Keratinocyte (primary cell): ENCODE measurements at places on chromosomes 3 and 15.
A peak's percentile ranks its signal among the peaks of the same experiment; 100 is the strongest.

- DNase-seq = peak; percentile 44
- H3K27ac ChIP-seq = no peak overlapping the region
- H3K27me3 ChIP-seq = peaks cover 15% of the 10 kb centered on the region
These were observed 41.9 kb downstream of the NOX5 start for GRCh38 chr15:69056365-69056764.

GRCh38 chr15:101091080-101092017, 160.5 kb downstream of the CHSY1 start:
- no peak overlapping the region for H3K27ac ChIP-seq
- DNase-seq = no peak

GRCh38 chr3:117306299-117306698, 596.7 kb downstream of the TUSC7 start:
- H3K27ac ChIP-seq = no peak overlapping the region
- no peaks in the 10 kb centered on the region for H3K27me3 ChIP-seq
- H3K4me3 ChIP-seq = no peak overlapping the region
- DNase-seq = no peak

DNA sequence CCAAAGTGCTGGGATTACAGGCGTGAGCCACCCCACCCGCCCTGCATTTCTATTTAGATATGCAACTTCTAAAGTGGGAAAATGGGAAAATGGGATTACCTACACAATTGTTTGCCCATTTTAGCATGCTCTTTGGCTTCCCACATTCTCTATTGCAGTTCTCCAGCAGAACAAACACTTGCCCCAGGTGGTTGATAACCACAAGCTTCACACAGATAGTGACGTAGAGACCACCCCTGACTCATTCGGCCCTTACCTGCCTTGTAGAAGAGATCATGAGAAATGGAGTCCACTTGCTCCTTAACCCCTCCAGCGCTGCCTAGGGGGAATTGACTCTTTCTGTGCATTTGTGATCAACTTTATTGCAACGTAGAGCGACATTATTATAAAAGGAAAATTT, 83.2 kb upstream of the RAP2B start:
- no peak for DNase-seq
- H3K27ac ChIP-seq = no peak overlapping the region

DNA sequence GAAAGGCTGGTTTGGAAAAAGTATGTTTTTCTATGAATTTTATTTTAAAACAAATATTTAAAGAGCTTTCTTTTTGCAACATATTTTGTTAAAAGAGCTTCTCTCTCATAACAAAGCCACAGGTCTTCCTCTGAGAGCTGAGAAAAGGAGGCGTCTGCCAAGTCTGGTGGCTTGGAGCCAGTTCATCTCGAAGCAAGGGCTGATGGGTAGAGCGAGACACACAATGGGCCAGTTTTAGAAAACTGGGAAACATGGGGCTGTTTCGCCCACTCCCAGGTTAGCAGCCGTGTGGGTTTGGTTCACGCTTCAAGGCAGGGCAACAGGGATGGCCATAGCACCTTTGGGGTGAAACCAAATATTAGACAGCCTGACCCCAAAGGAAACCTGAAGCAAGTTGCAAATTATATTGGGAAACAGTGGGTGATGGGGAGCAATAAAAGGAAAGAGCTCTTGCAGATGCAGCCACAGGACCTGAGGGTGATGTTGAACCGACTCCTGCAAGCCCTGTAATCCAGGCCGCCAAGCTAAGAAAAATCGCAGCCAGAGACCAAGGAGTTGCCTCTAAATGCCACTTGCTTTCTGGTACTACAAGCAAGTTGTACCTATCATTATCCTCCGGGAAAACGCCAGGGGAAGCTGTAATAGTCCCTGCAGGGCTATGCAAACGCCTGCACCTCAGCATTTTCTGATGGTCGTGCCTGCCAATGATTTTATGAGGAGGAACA, 88.4 kb upstream of the GALNT15 start:
- H3K27me3 ChIP-seq = no peaks in the 10 kb centered on the region
- DNase-seq = no peak
- H3K4me3 ChIP-seq = no peak overlapping the region
- peaks cover 23% of the 10 kb centered on the region for H3K4me1 ChIP-seq

DNA sequence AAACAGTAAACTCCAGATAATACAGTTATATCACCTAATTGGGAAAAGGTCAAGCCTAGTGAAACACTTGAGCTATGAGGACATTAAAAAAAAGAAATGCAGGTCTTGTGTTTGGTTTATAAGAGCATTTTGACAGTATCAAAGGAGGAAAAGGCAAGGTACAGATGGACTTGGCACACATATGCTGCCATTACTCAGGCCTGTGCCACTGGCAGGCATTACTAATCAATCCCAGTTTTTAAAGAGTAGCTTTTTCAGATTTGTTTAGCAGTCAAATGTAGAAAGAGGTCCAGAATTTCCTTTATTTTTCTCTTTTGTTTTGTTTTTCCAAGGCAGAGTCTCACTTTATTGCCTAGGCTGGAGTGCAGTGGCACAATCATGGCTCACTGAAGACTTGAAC, 38.9 kb downstream of the MDFIC2 start:
- no peaks in the 10 kb centered on the region for H3K4me1 ChIP-seq
- no peak overlapping the region for H3K27ac ChIP-seq
- H3K36me3 ChIP-seq = no peaks in the 10 kb centered on the region
- DNase-seq = no peak
- no peak overlapping the region for H3K4me3 ChIP-seq

GRCh38 chr15:85116925-85117646, 135.4 kb downstream of the PDE8A start:
- H3K27ac ChIP-seq = no peak overlapping the region
- no peak overlapping the region for H3K4me3 ChIP-seq
- peaks cover 4% of the 10 kb centered on the region for H3K4me1 ChIP-seq
- no peak for DNase-seq
- H3K27me3 ChIP-seq = no peaks in the 10 kb centered on the region
- no peaks in the 10 kb centered on the region for H3K36me3 ChIP-seq

DNA sequence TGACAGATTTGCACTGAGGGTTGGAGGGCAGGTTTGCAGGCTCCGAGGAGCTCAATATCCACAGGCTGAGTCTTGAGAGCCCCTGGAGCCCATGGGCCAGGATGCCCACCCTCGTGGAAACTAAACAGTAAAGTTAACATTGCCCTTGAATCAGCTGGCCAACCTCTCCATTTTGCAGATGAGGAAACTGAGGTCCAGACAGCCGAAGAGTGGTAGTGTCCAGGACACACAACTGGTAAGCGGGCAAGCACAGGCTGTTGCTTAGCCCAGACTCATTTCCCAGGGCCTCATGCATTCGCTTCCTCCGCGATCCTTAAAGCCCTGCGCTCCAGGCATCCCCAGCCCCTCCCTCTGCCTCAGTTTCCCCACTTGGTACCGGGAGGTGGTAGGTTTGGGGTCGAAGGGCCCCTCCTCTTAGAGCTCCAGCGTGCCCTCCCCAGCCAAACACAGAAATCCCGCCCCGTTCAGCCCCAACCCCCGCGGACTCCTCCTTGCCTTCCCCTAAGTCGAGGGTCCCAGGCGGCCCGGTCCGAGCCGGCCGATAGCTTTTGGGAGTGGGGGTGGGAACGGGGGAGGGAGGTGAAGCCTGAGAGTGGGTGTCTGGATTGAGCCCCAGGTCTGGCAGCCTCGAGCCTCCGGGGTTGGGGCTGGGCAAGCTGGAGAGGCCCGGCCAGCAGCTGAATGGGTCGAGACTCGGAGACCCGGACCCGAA, 3.5 kb downstream of the PTH1R start:
- peaks cover 59% of the 10 kb centered on the region for H3K27me3 ChIP-seq
- no peaks in the 10 kb centered on the region for H3K4me1 ChIP-seq
- H3K36me3 ChIP-seq = no peaks in the 10 kb centered on the region
- DNase-seq = no peak
- H3K4me3 ChIP-seq = no peak overlapping the region

DNA sequence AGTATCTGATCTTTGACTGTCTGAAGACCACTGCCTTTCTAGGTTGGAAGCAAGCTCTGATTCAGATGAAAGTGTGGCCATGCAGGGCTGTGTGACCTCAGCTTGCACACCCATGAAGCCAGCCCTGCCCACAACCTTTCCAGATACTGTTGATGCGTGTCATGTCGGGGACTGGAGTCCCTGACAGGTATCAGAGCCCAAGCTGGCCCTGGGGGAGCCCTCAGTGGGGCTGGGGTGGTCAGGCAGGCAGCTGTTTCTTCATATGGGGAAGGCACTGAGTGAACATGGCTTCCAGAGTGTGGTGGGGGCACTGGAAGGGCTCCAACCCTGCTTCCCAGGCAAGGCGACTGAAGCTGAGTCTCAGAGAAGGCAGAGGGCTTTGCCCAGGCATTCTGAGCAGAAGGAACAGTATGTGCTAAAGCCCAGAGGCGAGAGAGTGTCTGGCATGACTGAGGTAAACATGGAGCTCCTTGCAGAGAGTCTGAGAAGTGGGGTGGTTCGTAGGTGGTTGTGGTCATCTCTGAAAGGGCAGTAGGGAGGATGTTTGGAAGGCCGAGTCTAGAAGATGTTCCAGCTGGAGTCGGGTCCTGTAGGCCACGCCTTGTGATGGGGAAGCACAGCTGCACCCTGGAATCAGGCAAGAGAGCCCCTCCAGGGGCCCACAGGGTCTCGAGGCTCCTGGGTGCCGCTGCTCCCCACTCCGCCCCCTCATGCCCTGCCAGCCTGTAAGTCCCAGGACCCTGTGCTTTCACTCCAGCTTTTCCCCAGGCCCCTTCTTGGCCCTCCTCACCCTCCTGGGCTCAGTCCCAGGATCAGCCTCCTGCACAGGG, 122.2 kb downstream of the EEFSEC start:
- peaks cover 5% of the 10 kb centered on the region for H3K4me1 ChIP-seq
- no peak overlapping the region for H3K27ac ChIP-seq
- no peaks in the 10 kb centered on the region for H3K36me3 ChIP-seq
- H3K4me3 ChIP-seq = no peak overlapping the region

DNA sequence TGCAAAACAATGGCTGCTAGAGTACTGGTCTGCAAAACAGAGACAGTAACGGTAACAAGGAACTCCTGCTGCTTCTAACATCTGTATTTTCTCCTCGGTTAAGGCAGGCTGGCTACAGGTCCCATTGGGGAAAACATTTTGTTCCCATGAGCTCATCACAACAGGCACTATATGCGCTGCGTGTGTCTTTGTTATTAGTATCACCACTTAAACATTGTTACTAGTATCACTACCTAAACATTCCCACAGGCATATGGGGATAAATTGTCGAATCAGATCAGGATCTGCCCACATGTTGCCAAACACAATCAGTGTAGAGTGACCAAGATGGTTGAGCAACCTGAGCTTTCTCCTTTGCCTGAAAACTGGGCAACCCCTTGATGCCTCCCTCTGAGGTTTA, 77.2 kb downstream of the TOP2B start:
- no peak for DNase-seq
- H3K27ac ChIP-seq = no peak overlapping the region
- H3K4me3 ChIP-seq = no peak overlapping the region
- no peaks in the 10 kb centered on the region for H3K27me3 ChIP-seq

DNA sequence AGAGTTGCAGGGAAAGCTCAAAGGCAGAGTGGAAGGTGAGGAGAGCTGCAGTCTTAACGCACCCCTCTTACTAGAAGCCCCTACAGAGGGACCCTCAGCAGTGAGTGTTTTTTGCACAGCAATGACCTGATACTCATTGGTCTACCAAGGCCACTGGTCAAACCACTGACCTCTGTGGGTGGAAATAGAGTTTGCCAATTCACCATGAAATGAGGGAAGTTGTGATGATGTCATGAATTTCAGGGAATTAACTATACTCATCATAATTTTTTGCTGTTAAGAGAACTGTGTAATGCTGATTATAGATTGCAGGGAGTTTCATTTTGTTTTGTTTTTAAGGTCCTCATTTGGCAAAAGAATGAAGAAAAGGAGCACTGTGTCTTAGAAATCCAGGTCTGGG, 101.7 kb upstream of the SMAD3 start:
- no peaks in the 10 kb centered on the region for H3K36me3 ChIP-seq
- H3K27ac ChIP-seq = no peak overlapping the region
- no peaks in the 10 kb centered on the region for H3K4me1 ChIP-seq
- no peak for DNase-seq
- no peak overlapping the region for H3K4me3 ChIP-seq

DNA sequence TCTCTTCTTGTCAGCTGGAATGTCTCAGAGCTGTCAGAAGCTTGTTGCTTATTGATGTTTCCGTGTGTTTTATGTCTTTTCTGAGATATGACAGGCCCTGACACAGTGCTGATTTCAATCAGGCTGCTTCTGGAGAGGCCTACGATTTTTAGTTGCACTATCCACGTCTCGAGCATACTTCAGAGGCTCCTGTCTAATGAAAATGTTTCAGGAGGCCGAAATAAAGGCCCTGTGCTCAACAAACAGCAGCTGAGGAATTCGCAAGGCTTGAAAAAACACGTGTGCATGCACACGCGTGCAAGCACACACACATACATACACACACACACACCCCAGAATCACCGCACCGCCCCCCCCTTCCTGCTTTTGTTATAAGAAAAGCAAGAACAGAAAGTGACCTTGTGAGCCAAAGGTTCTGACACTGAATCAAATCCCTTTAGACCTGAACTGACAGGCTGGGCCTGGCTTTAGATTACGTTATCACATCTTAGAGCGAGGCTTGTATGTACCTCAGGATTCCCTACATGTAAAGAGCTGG, 296.6 kb downstream of the NR2F2 start:
- H3K4me3 ChIP-seq = no peak overlapping the region
- H3K27ac ChIP-seq = no peak overlapping the region
- H3K27me3 ChIP-seq = no peaks in the 10 kb centered on the region

GRCh38 chr3:12177126-12177525, 18.4 kb upstream of the TIMP4 start:
- DNase-seq = no peak
- no peak overlapping the region for H3K4me3 ChIP-seq
- H3K27me3 ChIP-seq = no peaks in the 10 kb centered on the region
- no peak overlapping the region for H3K27ac ChIP-seq
- H3K36me3 ChIP-seq = no peaks in the 10 kb centered on the region
- peaks cover 7% of the 10 kb centered on the region for H3K4me1 ChIP-seq

GRCh38 chr3:2262204-2262603, 163.5 kb downstream of the CNTN4 start:
- H3K27me3 ChIP-seq = no peaks in the 10 kb centered on the region
- H3K4me1 ChIP-seq = no peaks in the 10 kb centered on the region
- no peak for DNase-seq
- no peak overlapping the region for H3K27ac ChIP-seq
- no peaks in the 10 kb centered on the region for H3K36me3 ChIP-seq
- H3K4me3 ChIP-seq = no peak overlapping the region

GRCh38 chr3:149603126-149604074, 54.4 kb downstream of the WWTR1 start:
- H3K4me1 ChIP-seq = peaks cover 25% of the 10 kb centered on the region
- no peak for DNase-seq
- H3K4me3 ChIP-seq = no peak overlapping the region

GRCh38 chr15:68124700-68125099, 70.6 kb downstream of the PIAS1 start:
- no peaks in the 10 kb centered on the region for H3K27me3 ChIP-seq
- no peak overlapping the region for H3K4me3 ChIP-seq
- peaks cover 13% of the 10 kb centered on the region for H3K4me1 ChIP-seq
- no peaks in the 10 kb centered on the region for H3K36me3 ChIP-seq

DNA sequence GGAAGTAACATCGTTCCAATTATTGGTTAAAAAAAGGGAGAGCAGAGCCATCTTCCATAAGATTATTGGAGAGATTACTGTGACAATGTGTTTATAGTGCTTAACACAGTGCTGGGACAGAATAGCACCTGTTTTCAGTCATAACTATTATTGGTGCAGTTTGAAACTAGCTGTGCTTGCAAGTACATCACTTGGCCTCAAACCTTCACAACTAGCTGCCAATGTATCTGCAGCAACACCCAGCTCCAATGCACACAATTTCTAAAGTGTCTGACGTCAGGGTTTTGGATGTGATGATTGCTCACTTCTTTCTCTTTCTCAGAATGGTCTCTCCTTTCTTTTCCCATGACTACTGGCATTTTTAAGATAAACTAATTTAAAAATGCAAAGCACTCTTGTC, 246.2 kb downstream of the SV2B start:
- no peak overlapping the region for H3K4me3 ChIP-seq
- DNase-seq = no peak
- H3K27me3 ChIP-seq = no peaks in the 10 kb centered on the region
- H3K4me1 ChIP-seq = no peaks in the 10 kb centered on the region
- no peaks in the 10 kb centered on the region for H3K36me3 ChIP-seq
